ENCODE measurements at places on chromosomes 2 and 18. TPM values are rescaled to one million over a fixed set of nuclear protein-coding genes. Genes with fewer than 3 reads are reported as not detected.
A peak's percentile ranks its signal among the peaks of the same experiment; 100 is the strongest.

DNA sequence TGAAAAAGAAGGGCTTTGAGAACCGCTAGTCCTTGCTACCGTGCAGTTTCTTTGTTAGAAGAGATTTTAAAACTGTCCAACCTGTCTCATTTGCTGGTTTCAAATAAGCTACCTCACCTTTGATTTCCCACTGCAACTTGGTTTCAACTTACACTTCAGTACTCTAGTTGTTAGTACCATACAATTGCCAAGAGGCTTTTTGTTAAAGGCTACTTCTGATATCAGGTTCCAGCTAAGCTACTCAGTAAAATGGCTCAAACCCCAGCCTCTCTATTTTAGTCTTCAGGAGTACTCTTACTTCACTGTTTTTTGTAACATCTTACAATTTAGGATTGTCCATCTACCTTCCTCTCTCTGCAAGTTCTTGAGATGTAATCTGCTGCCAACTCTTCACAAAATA, 91.6 kb downstream of the INO80D start:
- DNase-seq, result no peak

The GCG gene
- total RNA-seq, result not detected

DNA sequence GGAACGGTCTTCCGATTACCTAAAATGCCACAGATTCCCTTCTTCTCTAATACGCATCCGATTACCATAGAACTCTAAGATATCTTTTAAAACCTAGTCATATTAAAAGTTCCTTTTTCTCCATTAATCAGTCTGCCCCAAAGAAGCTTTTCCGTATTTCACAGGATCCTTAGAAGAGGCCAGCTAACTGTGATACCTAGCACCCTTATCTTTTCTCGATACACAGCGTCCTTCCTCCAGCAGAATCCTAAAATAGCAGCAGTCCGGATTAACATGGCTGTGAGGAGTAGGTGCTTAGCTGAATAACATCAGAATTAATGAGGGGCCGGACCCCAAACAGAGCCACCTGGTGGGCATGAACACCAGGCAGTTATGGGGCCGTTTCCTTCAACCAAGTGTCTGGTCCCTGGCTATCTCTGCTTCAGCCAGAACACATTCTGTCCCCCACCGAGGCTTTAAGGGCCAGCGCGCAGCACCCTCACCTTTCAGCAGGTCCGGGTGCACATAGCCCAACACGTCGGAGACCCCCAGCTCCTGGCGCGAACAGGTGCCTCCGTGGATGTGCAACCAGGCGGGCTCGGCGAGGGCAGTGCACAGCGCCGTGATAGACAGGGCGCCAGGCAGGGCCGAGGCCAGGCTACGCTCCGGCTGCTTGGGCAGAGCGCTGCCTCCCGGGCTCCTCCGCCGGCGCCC, 995 bp downstream of the TMEM127 start:
- peak; percentile 10 for DNase-seq

The ABCB11 gene
- total RNA-seq, result not detected

The GCA gene
- 11.1 TPM for total RNA-seq

The BCL2 gene
- 71.4 TPM for total RNA-seq

The ABCG5 gene
- total RNA-seq, result not detected

- DNase-seq, result no peak
Measured at GRCh38 chr18:5516841-5517240, 27.0 kb downstream of the EPB41L3 start.

The HOXD9 gene
- total RNA-seq, result not detected

- DNase-seq, result no peak
Measured at GRCh38 chr2:28796620-28797019, 14.0 kb upstream of the SPDYA start.

The G6PC2 gene
- total RNA-seq, result not detected

- DNase-seq, result no peak
Measured at GRCh38 chr18:13680612-13681011, 45.7 kb downstream of the FAM210A start.

GRCh38 chr2:45941531-45942236, 290.2 kb downstream of the PRKCE start:
- no peak for DNase-seq

DNA sequence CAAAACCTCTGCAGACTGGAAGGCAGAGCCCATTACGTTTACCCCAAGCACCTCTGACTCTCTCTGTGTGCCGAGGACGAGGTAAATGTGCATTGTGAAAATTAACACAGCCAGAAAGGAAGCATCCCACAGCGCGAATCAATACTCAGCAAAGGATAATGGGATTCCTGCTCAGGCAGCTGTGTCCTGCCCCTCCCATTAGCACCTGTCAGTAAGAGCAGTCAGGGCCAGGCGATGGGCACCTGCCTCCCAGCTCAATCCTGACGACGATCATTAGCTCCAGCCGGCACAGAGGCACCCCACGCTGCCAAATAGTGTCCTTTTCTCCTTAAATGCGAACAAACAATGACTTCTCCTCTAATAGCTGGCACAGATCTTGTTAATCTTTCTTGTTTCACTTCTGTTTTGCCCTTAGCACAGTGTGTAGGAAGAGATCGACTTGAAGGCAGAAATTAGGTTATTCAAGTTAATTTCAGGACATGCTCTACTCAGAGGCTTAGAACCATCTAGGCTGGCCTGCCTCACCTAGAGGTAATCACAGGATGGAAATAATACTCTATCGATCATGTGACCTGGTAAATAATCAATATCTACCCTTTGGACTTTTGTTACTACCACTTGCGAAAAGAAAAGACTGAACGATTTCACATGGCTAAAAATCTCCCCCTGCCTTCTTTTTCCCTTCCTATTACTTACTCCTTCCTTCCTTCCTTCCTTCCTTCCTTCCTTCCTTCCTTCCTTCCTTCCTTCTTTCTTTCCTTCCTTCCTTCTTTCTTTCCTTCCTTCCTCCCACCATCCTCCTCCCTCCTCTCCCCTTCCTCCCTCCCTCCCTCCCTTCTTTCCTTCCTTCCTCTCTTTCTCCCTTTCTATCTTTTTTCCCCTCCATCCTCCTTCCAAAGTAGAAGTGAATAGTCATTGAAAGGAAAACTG, 487.9 kb upstream of the ID2 start:
- DNase-seq, result no peak

DNA sequence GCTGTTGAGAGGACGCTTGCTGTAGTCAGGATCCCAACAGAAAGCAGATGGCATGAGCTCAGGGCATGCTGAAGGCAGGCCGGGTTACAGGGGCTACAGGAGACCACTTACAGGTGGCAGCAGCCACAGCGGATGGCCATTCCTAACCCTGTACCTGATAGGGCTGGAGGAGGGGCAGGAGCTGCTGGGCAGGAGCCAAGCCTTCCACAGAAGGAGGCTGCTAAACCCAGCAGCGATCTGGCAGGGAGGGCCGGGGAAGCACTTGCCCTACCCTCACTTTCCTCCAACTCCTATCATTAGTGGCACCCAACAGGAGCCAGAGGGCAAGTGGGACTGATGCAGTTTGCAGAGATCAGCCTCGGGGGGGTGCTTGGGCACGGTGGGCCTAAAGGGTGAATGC, 2.0 kb downstream of the ASB18 start:
- DNase-seq, result no peak

DNA sequence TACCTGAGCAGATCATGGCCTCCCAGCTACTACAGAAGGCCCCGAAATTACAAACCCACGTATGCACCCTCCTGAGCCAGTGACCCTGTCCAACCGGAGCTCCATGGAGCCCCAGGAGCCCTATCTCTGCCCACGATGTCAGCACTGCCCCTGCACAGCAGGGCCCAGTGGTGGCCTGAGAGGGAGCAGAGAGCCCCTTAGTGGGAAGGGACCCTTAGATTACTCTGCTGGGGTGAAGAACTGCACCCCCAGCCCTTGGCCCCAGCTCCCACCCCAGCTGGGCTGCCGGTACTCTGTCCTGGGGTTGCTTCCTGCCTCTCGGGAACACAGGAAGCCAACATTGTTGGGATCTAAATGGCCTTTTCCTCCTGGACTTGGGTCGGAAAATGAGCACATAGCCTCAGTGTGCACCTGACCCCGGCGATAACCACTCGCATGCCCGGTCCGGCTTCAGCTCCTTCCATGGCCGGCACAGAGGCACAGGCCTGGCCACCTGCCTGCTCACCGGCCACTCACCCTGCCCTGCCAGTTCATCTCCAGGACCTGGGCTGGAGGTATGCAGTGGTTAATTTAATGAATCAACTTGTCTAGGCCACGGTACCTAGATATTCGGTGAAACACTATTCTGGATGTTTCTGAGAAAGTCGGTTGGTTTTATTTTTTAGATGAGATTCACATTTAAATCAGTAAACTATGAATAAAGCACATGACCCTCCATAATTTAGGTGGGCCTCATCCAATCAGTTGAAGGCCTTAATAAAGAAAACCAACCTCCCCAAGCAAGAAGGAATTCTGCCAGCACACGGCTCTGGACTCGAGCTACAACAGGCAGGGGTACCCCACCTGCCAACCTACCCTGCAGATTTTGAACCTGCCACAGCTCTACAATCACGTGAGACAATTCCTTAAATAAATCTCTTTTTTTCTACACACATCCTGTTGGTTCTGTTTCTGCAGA, 19.2 kb downstream of the TNS1 start:
- DNase-seq, result no peak

The EDAR gene
- not detected for total RNA-seq
